Peyer's patch (tissue), 4 donors: ENCODE measurements at places on chromosomes 7 and 10. TPM values are rescaled to one million over a fixed set of nuclear protein-coding genes. Genes with fewer than 3 reads are reported as not detected.

Gene SPDYE8
- total RNA-seq = not detected

Gene CLRN3
- total RNA-seq = 98.5 TPM

Gene PDE6C
- not detected for total RNA-seq

Gene AGAP9
- 10.7 TPM for total RNA-seq

Gene C10orf67
- total RNA-seq = not detected

DNA sequence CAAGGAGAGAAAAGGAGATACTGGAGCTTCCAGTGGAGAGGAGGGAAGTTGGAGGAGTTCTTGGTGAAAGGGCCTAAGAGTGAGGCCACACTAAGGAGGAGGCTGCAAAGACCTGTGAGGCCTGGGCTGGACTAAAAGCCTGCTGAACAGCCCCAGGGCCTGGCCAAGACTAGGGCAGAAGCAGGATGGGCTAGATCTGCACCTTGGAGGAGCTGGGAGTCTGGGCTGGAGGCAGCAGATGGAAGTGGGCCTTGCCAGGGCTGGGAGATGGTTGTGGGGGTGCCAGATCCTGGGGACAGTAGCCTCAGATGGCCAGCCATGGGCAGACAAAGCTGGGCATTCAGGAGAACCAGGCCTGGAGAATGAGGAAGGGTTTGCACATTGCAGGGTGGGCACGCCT is 6.5 kb upstream of the PURB start:
- DNase-seq = no peak

GRCh38 chr10:2935647-2936386 is 131.5 kb upstream of the PFKP start:
- no peak for DNase-seq

DNA sequence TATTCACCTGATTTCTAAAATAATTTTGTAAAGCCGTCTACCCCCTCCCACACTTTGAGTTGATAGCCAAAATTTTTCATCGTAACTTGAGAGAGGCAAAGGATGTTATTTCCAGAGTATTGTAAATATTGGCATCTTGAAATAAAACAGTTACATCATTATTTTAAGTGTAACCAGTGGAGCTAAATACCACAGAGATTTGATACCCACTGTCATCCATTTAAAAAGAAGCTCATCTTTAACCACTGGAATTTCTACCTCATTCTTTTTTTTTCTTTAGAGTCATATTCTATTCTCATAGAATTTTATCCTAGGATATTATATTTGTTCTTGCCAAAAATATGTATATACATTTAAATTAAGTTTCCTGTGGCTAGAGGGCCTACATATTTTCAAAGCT is 48.6 kb downstream of the CAMK1D start:
- no peak for DNase-seq

GRCh38 chr7:75623390-75624133 is 115.2 kb downstream of the HIP1 start:
- DNase-seq = no peak

- peak; percentile 62 for DNase-seq
Measured at GRCh38 chr10:80382989-80383388, 25.4 kb upstream of the PRXL2A start.

DNA sequence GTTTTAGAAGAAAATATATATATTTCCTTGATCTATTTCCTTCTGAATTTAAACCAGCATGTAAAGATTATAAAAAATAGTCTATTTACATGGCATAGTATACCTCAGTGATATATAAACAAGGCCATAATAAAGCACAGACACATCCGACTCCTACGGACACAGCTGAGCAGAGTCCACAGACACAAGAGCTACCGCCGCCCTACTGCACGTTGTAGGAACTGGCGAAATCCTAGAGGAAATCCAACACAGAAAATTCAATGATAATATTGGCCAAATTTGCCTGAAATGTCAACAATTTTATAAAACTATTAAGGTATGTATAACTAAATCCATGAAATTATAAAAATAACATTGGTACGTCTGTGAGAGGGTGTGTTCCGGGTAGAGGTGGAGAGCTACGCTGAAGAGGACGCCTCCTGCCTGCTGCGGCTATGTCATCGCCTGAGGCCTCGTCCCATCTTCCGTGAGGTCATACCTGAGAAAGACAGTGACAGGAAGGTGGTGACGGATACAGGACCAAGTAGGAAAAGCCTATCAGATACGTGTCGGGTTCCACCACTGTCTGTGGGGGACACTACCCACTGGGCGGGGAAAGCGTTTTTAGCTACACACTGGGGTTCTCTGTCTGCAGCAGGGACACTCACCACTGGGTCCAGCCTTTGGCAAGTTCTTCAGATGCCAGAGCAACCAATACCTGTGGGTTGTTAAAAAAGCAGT is 29.3 kb upstream of the NCAPG2 start:
- DNase-seq = no peak

DNA sequence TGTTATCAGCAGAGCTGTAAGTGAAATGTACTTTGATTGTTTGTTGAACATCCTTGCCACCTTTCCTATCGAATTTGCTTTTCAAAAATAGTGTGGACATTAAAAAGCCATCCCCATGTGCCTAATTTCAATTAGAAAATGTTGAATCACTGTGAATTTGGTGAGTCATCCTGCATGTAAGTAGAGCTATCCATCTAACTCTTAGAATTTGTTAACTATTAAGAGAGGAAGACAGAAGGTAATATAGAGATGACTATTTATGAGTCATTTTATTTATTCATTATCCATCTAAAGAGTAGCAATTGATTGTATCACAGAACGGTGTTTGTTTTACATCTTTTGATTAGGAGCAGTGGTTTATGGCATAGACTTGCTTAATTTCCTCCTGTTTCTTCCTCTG is 154.7 kb downstream of the MGMT start:
- no peak for DNase-seq

DNA sequence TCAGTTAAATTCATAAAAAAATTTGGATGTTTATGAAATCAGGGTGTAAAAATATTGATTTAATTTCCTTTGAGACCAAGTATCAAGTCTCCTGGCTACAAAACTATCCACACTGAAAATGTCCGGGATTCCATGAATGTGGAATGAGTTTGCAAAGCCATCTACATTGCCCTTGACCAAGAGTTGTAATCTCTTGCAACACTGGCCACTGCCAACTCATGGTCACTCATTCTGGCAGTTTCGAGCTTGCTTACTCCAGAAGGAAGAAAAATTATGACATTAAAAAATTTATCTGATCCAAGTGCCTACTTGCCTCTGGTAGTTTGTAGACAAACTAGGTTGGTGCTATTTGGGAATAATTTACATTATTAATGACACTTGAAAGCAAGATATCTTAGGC is 84.2 kb downstream of the NPY start:
- no peak for DNase-seq

GRCh38 chr7:11217848-11218565 is 244.3 kb downstream of the PHF14 start:
- DNase-seq = no peak

- DNase-seq = no peak
Measured at GRCh38 chr10:99671386-99671785, 12.1 kb downstream of the ENTPD7 start.

DNA sequence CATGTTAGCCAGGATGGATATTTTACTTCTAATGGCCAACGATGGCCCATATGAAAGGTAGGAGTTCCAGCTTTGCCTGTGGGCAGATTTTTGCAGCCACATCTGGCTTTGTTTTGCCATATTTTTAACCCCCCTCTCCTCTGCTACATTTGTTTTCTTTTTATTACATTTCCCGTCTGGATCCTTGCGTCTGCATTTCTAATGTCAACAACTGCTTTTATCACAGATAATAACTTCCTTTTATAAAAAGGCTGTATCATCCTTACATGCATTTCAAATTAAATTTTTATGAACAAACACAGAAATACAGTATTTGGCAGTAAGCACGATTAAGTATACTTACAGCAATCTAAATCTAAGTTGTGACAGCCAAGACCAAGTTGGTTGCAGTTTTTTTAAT is 156.0 kb downstream of the BAMBI start:
- DNase-seq = no peak

DNA sequence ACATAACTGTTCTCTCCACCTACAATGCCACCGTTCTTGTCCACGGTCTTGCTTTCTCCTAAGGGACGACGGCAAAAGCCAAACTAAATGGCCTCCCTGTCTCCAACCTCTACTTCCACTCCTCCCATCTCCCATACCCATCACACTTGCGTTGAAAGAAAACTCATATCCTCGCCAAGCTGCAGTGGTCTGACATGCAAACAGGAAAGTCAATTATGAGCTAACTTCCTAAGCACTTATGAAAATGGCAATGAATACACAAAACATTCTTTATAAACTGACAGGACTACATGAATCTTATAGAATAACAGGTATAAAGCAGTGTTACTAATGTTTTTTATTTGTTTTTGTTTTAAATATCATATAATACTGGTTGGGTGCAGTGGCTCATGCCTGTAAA is 46.4 kb downstream of the TYW1B start:
- DNase-seq = no peak

GRCh38 chr7:89029864-89030263 is 234.3 kb upstream of the TEX47 start:
- no peak for DNase-seq

DNA sequence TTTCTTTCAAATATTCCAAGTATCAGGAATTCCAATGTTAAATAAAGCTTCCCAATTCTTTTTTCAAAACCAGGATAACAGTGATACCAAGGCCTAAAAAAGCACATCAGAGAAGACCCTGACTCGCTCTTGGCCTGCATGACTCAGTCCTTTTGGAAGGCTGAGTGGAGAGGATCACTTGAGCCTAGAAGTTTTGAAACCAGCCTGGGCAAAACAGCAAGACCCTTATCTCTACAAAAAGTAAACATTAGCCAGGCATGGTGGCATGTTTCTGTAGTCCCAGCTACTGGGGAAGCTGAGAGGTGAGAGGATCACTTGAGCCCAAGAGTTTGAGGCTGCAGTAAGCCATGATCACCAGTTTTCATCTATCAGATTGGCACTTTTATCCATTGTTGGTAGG is 18.7 kb downstream of the NFE2L3 start:
- DNase-seq = no peak

DNA sequence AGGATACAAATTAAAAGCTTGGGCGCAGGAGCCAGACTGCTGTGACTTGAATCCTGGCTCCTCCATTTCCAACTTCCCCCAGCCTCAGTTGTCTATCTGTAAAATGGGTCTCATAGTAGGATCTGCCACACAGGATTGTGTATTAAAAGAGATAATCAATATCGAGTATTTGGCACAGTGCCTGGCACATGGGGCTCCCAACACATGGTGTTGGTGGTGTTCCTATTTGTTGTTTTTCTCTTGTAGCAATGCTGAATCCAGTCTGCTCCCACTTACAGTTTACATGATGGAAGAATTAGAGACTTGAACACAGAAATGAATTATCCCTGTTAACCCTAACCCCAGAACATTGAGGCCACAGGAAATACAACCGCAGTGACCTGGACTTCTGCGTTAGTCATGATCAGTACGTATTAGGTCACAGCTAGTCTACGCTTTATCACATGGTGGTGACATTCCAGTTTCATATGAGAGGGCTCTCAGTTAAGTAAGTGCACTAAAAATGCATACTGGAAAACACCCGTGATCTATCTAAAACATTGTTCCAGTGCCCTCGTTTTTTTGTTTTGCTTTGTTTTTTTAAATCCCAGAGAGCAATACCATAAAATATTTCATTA is 169.5 kb upstream of the KLF14 start:
- DNase-seq = no peak

GRCh38 chr10:78203915-78204818 is 170.5 kb downstream of the RPS24 start:
- no peak for DNase-seq
